HCT116 (cell line): ENCODE measurements at places on chromosomes 5 and 9. TPM values are rescaled to one million over a fixed set of nuclear protein-coding genes. Genes with fewer than 3 reads are reported as not detected.

Gene ARSI
- 0.07 TPM for total RNA-seq

- DNase-seq: peak; percentile 52
These were observed 94.0 kb upstream of the DNAH5 start for GRCh38 chr5:14038341-14038959.

Gene TAF11L10
- total RNA-seq: not detected

DNA sequence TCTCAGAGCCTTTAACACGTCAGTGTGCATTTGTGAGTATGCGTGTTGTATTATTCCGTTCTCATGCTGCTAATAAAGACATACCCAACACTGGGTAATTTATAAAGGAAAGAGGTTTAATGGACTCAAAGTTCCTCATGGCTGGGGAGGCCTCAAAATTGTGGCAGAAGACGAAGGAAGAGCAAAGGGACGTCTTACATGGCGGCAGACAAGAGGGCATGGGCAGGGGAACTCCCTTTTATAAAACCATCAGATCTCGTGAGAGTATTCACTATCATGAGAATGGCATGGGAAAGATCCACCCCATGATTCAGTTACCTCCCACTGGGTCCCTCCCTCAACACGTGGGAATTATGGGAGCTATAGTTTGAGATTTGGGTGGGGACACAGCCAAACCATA is 285.0 kb downstream of the PBX3 start:
- no peak for DNase-seq

DNA sequence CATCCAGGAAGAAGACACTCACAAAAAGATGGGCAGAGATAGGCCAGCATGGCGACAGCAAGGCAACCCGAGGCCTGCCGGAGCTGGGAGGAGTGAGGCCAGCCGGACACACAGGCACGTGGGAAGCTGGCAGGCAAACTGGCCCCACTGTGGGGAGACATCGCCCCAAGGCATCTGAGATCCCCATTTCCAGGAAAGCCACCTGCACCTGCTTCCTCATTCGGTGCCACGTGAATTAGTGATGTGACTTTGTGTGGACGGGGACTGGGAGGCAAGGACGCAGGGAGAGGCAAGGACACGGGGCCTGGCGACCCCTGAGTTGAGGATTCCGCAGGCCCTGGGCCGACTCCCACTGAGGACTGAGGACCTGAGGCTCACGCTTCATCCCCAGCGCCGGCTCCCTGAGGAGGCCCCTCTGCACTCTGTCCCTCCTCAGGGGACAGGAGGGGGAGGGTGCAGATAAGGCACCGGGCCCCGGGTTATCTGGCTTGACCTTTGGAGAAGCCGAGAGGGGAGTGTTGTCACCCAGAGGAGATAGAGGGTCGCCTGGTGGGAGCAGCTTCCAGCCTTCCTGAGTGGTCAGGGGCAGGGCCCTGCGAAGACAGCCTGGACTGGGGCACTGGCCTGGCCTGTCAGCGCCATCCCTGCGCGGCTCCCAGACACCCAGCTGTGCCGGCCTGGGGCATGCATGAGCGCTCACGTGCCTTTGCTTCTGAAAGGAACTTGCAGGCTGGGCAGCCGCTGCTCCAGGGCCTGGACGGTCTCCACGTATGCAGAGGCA is 39.7 kb downstream of the NDUFS6 start:
- no peak for DNase-seq

DNA sequence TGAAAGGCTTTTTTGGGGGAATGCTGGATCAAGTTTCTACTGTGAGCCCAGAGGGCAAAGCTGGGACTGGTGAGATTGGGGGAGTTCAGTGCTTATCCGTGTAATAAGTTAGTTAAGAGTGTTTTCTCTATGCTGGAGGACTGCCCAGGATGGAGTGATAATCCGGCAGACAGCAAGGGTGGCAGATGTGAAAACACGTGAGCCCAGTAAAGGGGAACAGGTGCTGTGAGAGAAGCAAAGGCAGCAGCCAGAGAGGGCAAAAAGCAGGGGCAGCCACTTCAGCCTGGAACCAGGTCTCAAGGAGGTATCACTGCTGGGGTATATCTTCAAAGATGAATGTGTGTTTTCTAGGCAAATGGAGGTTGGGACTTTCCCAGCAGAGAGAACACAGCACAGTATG is 53.9 kb downstream of the GALNT10 start:
- DNase-seq: no peak

- DNase-seq: no peak
These were observed 59.8 kb upstream of the ZBED3 start for GRCh38 chr5:77146896-77147295.

DNA sequence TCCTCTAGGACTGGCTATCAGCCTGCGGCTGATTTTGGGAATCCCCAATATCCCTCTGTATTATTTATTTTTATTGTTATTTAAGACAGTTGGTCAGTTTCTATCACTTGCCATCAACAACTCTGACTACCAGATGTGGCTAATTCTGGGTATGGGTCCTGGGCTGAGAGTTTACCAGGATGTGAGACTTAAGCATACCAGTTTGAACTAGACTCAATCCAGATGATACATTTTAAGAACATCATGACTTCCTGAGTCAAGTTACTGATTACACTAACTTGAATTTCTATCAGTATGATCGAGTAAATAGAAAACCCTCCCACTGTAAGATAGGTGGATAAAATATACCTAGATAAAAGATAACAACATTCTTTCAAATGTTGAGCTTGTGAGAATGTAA is 634.0 kb downstream of the MAT2B start:
- no peak for DNase-seq

Gene NANS
- total RNA-seq: 48.9 TPM
